Ovary (tissue), 10 donors: ENCODE measurements at places on chromosomes 12 and 14. TPM values are rescaled to one million over a fixed set of nuclear protein-coding genes. Genes with fewer than 3 reads are reported as not detected.

DNA sequence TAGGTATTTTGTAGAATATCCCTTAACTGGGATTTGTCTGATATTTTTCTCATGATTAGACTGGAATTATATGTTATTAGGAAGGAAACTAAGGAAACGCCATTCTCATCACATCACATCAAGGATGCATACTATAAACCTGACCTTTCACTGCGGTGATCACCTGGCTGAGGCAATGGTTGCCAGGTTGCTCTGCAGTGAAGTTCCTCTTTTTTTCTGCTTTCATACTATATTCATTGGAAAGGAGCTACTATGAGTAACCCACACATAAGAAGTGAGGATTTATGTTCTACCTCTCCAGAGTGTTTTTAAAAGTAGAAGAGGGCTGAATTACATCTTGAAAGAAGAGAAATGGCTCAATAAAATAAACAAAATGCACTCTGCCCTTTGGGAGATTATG lies 31.0 kb upstream of the GRIP1 start:
- no peak for DNase-seq

- no peak for DNase-seq
Measured at GRCh38 chr12:120485961-120486881, 9.7 kb upstream of the DYNLL1 start.

- peak; percentile 28 for DNase-seq
Measured at GRCh38 chr14:71418532-71419245, 511.4 kb downstream of the PCNX1 start.

- DNase-seq, result no peak
Measured at GRCh38 chr12:3560295-3560620, 69.3 kb downstream of the PRMT8 start.

- no peak for DNase-seq
Measured at GRCh38 chr14:79989990-79990389, 221.3 kb downstream of the DIO2 start.

- DNase-seq, result no peak
Measured at GRCh38 chr12:110421701-110422100, 18.2 kb upstream of the ANAPC7 start.

GRCh38 chr12:11769723-11770514 lies 120.4 kb downstream of the ETV6 start:
- no peak for DNase-seq

- DNase-seq, result no peak
Measured at GRCh38 chr14:50619569-50620141, 48.5 kb downstream of the SAV1 start.

GRCh38 chr12:80710727-80711449 lies 3.5 kb downstream of the MYF6 start:
- DNase-seq, result no peak

The LRP1 gene
- total RNA-seq, result 323 TPM

The SOAT2 gene
- not detected for total RNA-seq

The PLA2G1B gene
- total RNA-seq, result 1.8 TPM

The GON7 gene
- 6.5 TPM for total RNA-seq
